Activated CD8-positive, alpha-beta memory T cell treated with anti-CD3 and anti-CD28 coated beads for 36 hours (primary cell): ENCODE measurements at places on chromosomes 16 and 17. TPM values are rescaled to one million over a fixed set of nuclear protein-coding genes. Genes with fewer than 3 reads are reported as not detected.

The BLMH gene
- total RNA-seq, result 75.6 TPM

The DBNDD1 gene
- total RNA-seq, result 0.11 TPM

The CCL23 gene
- total RNA-seq, result 0.36 TPM

The MYH1 gene
- not detected for total RNA-seq

The KRT39 gene
- total RNA-seq, result not detected

The CCL4 gene
- 2,428 TPM for total RNA-seq

The ETV4 gene
- 10.0 TPM for total RNA-seq

The ITGAD gene
- total RNA-seq, result not detected

The EDC4 gene
- total RNA-seq, result 104 TPM

The RHBDF2 gene
- 34.4 TPM for total RNA-seq

The CMIP gene
- 29.1 TPM for total RNA-seq

The ICAM2 gene
- total RNA-seq, result 74.0 TPM
